LoVo (cell line): ENCODE measurements at places on chromosomes 11 and 22.
A peak's percentile ranks its signal among the peaks of the same experiment; 100 is the strongest.

DNA sequence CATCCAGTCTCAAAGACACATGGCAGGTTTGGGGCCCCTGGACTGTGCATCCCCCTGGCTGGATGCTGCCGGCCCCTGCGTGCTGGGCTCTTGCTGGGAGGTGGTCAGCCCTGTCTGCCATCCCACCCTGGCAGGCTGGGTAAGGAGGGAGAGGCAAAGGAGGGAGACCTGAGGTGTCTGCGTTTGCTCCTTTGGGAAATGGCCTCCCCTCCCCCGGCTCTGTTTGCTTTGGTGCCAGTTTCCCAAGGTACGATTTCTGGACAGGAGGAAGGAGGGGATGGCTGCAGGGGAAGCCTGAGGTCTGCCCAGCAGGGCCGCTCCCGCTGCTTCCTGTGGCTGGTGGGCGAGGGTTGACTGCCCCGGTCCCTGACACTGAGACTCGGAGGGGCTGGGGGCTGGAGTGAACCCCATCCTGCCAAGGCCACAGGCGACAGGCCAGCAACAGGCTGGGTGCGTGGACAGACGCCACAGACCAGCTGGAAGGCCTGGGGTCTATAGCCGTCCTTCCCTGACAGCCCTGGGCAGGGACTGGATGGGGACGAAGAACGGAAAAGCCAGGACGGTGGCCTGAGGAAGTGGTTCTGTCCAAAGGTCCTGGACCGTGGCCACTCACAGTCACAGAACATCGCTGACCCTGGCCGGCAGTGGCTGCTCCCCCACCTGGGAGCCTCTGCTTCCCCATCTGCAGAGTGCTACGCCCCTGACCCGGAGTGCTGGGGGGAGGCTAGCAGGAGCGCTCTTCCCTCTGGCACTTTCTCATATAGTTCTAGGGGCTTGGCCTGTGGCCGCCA, 38.0 kb downstream of the OSBPL5 start:
- no peak for DNase-seq

GRCh38 chr11:4559527-4560440, 14.8 kb downstream of the OR52M1 start:
- DNase-seq = no peak

DNA sequence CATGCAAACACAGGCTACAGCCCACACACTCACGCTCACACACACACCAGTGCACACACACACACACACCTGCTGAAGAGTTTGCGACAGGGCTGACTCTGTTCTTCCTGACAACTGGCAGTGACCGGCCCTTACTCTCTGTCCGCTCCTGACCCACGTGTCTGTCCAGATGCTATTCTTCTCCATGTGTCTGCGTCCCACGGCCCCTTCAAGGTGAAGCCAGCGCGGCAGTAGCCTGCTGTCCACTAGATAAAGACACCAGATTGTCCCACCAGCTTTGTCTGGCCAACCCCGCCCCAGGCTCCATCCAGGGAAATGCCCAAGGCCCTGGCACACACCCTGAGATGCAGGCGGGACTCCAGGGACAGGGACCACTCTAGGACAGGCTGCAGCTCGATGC, 713.9 kb downstream of the BRD1 start:
- no peak for DNase-seq

DNA sequence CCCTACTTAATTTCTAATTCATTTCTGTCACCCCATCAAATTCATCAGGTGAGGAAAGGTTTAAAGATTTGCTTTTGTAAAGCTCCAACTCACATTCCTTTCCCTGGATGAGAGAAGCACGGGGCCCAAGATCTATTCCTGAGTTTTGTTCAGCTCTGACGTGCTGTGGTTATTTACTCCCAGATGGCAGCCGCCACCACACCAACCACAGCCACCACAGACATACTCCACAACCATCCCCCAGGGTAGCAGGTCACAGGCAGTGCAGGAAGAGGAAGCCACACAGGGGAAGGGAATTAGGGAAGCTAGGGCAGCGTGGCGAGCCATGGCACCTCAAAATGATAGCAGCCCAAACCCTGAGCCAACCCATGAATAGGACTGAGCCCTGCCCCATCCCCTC, 63.5 kb upstream of the CSNK2A3 start:
- no peak for DNase-seq

DNA sequence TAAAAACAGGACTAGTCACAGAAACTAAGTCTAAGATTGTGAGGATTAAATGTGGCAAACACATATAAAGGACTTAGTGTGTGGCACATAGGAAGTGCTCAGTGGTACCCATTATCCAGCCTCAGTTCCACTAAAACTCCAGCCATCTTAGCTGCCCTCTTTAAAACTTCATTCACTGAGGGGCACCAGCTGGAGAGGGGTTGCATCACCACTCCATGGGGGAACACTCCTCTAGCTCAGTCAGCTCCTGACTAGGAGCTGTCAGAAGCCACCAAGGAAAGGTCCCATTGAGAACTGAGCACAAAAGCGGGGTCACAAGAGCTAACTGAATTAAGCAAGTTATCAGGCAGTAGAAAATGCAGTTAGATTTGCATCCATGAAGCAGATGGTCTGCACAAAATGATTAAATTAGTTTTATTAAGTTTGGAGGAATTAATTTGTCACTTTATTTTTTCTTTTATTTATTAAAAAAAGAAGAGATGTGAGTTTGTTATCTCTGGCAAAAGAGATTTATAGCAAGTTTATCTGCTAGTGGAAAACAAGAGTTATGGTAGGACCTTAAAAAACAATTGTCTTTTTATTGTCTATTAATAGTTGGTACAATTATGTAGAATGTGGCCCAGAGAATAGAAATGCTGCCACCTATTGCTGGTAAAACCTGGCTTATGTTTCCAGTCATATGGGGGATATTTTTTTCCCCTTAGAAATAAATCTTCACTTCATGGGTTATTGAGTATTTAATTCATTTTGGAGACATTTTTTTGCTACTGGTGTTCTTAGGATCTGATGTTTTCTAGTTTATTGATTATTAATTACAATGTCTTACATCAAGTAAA, 95.7 kb downstream of the NAV2 start:
- no peak for DNase-seq

DNA sequence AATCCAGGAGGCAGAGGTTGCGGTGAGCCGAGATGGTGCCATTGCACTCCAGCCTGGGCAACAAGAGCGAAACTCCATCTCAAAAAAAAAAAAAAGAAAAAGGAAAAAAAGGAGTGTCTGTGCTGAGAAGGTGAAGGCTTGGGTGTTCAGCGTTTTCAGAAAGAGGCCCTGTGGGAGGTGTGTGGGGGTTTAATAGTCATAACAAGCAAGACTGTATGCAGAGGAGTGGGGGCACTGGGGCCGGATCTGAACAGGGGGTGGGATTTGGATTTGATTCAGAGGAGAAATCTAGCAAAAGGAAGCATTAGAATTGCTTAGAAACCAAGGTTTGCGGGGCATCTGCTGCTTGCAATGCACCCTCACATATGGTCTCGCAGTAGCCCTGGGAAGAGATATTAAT, 136.0 kb downstream of the FEZ1 start:
- DNase-seq = no peak

- peak; percentile 53 for DNase-seq
Observed at GRCh38 chr11:34343153-34343552, 14.7 kb downstream of the ABTB2 start.

- DNase-seq = no peak
Observed at GRCh38 chr11:45880772-45881570, 4.5 kb upstream of the MAPK8IP1 start.

DNA sequence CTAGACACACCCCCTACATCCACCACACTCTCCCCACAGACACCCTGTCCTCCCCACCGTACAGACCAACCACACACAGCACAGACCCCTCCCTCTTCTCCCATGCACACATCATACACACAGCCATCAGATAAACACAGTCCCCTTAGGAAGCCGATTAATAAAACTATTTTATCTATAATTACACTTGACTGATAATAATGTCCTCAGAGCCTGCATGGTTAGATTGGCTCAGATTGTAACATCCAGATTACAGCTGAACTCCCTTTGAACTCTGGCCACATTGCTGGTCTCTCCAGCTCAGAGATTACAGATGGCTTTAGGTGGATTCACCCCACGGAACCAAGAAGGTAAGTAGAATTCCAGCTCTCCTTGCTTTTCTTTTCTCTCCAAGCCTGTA, 9.5 kb upstream of the ELF5 start:
- no peak for DNase-seq

DNA sequence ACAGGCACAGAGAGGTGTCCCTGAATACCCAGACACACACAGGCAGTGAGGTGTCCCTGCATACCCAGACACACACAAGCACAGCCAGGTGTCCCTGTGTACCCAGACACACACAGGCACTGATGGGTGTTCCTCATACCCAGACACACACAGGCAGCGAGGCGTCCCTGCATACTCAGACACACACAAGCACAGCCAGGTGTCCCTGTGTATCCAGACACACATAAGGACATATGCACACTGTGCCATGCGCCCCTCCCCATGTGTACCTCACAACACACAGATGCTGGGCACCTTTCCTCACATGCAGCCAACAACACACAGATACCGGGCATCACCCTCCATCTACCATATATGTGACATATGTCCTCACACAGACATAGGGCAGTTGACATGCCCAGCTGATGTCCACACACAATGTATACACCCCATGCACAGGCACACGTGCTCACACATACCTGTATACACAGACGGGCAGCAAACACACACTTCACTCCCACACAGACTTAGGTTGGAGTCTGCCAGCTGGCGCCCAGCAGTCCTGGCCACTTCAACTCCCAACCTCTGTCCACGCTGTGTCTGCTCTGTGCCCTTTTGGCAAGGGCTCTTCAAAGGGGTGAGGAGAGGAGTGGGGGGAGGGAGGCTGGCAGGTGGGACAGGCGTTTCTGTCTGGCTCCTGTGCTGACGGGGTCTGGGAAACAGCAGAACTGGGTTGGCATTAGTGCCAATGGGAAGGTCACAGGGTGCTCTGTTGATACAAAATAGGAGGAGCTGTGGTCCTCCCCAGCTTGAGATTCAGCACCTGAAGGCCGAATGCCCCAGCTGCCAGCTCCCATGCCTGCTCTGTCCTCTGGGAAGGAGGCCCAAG, 69.4 kb upstream of the ALX4 start:
- no peak for DNase-seq

- no peak for DNase-seq
Observed at GRCh38 chr11:67500484-67500821, 4.7 kb downstream of the PITPNM1 start.

- no peak for DNase-seq
Observed at GRCh38 chr22:20186183-20186870, 35.5 kb upstream of the CCDC188 start.

GRCh38 chr11:67261946-67262681, 4.2 kb upstream of the GRK2 start:
- no peak for DNase-seq

DNA sequence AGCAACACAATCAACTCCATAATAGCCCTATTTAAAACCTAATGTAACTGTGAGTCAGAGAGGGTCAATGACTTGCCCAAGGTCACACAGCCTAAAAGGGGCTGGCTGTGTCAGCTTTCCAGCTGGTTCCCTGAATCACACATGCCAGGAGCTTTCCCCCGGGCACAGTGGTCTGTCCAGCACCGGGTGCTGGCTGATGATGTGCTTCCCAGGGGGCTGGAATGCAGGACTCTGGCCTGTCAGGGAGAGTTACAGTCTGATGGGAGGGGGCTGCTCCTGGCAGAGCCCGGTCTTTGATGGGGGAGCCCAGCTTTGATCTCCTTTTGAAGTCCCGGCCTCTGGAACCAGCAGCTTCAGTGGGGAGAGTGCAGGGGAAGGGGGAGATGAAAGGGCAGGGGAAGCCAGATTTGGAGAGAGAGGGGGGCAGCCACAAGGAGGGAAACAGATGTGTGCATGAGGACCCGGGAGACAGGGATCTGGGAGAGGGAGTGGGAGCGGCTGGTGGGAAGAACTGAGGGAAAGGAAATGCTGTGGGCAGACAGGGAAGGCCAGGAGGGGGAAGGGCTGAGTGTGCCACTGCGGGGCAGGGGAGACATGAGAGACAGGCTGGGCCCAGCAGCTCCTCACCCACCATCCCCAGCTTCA, 102.7 kb downstream of the NECTIN1 start:
- no peak for DNase-seq

DNA sequence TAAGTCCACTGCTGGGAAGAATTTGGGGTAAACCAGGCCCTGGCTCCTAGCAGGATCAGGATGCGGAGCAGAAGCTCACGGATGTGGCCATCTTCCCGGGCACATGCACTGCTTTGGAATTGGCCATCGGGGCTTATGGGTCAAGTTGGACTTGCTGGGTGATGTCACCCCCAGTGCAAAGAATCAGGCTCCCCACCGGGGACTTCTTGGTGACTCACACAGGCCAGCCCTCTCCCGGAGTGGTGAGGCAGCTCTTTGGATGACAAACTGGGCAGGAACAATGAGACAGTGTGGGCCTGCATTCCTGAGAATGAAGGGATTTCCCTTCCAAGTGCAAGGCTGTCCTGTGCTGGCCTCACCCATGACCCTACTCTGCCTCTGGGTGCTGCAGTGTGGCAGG, 128.8 kb upstream of the ANO1 start:
- peak; percentile 94 for DNase-seq

DNA sequence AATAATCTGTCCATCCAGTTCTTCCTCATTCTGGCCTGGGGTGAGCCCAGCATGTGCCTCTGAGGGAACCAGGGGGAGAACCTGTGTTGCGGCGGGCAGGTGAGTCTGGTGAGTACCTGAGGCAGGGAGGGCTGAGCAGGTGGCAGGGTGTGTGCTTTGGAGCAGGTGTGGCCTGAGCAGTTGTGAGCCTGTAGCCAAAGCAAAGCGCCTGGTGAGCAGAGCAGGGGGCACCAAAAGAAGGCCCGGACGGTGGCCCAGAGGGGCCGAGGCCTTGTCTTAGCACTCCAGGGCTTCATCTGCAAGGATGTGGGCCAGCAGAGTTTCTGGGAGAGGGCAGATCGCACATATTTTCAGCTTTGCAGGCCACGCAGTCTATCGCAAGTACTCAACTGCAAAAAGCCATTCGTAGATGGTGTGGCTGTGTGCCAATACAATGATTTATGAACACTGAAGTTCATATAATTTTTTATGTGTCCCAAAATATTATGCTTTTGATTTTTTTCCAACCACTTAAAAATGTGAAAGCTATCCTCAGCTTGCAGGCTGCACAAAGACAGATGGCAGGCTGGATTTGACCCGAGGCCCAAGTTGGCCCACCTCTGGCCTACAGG, 8.7 kb downstream of the GLB1L2 start:
- no peak for DNase-seq

DNA sequence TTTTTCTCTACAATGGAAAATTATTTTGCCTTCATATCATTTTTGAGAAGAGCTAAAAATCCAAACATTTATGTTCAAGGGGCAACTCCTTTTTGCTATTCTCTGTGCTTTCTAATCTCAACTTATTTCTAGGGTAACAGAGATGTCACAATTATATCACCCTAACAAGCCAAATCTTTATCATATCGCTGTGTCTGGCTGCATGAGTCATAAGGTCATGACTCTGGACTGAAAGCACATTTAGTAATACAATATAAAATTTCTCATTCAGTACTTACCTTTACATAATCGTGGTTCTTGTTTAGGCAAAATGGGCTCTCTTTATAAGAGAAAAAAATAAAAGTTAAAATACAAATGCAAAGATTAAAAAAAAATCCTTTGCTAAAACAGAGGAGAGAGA, 326.0 kb downstream of the CASP12 start:
- no peak for DNase-seq

- DNase-seq = no peak
Observed at GRCh38 chr22:31818481-31819392, 64.9 kb downstream of the DEPDC5 start.
